Kidney tubule cell (primary cell): ENCODE measurements at places on chromosomes 7 and 10.

- DNase-seq, result peak; percentile 92
Observed at GRCh38 chr10:122265896-122266295, 5.2 kb upstream of the BTBD16 start.

DNA sequence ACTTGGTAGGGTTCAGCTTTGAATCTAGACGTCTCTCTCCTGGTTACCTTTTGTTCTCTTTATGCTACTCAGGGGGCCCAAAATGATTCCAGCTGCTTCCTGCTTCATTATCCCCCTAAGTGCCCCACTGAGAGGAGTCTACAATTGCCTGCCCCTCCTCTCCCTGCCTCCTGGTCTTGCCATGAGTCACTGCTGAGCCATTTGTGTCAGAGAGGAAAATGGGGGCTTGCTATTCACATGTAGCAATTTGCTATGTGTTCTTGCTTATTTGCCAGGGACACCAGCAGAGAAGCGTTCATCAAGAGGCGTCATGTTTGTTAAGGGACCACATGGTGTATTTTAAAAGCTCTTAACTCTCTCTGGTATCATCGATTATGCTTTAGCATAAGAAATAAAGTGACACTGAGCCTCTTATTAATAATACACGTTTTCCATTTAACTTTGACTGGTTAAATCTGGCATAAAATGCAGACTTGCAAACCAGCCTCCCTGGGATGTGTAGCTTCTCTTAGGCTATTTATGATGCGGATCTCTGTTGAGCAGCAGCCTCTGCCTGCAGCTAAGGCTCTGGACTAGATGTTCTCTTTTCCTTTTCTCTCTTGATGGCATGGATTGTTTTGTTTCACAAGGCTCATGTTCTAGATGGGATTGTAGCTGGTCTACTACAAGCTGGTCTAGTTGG is 239.3 kb downstream of the AUTS2 start:
- peak; percentile 3 for DNase-seq

DNA sequence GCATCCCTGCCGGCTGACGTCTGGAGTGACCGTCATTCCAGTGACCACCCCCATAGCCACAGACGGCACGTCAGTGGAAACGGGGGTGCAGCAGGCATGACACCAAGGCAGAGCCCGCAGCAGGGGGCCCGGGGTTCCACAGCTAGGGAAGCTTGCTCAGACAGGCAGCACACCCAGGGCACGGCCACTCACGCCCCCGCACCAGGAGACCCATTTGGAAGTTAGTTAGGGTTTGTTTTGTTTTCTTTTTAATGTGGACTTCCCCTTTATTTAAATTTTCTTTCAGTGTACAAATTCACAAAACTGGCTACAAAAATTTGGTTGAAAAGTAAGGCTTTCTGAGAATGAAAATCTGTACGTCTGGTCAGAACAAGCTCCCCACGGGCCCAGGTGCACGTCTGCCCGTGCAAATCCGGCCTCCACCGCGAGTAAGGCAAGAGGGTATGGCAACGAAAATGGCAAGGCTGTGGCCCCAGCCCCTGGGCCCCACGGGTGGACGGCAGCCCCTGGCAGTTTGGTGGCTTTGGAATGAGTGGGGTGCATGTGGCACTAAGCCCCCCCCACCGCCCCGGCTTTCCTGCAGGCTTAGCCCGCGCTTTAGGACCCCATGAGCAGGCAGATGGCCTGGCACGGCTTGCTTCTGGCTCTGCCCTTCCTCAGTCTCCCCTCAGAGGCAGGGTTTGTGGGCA is 124.2 kb downstream of the FAM53B start:
- DNase-seq, result no peak

GRCh38 chr10:60597513-60597912 is 180.8 kb upstream of the CDK1 start:
- no peak for DNase-seq

DNA sequence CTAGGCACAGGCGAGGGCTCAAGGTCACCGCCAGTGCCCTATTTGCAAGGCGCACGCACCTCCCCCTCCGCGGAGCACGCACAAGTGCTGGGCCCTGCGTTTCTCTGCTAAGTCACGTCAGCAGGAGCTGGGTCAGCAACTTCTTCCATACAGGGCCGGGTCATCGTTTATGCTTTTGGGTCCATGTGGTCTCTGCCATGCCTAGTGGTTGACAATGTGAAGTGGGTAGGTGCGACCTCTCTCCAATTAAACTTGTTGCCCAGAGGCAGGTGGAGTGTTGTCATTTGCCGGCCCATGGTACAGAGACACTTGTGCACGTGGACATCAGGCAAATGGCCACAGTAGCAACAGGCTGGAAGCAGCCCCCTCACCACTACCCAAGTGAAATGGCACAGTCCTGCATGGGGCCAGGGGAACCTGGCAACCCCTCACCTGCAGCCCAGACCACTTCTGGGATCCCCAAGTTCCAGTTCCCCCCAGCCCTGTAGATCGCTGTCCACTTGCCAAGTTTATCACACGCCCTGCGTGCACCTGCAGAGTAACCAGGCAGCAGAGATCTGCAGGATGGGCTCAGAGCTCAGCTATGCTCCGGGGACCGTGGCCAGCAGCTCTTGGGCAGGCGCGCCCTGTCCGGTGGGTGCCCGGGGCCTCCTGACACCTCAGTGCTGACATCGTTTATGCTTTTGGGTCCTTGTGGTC is 86.1 kb upstream of the PPP2R2D start:
- DNase-seq, result no peak

- DNase-seq, result no peak
Observed at GRCh38 chr10:87794285-87794684, 23.7 kb downstream of the ATAD1 start.

GRCh38 chr10:121403527-121403926 is 194.7 kb downstream of the FGFR2 start:
- no peak for DNase-seq

DNA sequence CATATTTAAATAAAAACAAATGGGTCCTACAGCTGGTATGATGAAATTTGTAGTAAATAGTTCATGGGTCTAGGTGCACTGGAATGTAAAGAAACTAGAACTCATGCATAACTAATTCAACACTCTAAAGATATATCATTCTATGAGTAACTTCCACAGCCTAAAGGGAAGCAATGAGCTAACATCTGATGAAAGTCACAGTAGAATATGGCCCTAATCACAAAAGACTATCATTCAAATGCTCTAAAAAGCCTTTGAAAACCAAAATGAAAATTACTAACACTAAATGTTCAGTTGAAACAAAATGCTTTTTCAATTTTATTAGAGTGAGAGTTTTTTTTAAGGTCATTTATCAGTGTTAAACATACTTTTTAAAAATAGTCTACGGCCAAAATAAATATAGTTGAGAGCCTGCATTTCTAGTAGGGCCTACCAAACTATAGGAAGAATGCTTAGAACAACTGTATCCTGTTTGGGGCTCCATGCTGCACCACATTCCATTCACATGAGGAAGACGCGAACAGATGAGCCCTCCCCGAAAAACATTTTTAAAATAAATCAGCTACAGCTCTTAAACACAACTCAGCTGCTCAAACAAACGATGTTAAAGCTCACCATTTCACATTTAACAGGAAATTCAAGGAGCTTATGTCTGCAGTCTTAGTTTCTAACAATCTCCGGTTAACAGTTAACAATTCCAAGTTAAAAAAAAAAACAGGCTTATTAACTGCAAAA is 134.5 kb downstream of the NRBF2 start:
- DNase-seq, result peak; percentile 85

- no peak for DNase-seq
Observed at GRCh38 chr7:116028787-116029186, 1.8 kb downstream of the TFEC start.

DNA sequence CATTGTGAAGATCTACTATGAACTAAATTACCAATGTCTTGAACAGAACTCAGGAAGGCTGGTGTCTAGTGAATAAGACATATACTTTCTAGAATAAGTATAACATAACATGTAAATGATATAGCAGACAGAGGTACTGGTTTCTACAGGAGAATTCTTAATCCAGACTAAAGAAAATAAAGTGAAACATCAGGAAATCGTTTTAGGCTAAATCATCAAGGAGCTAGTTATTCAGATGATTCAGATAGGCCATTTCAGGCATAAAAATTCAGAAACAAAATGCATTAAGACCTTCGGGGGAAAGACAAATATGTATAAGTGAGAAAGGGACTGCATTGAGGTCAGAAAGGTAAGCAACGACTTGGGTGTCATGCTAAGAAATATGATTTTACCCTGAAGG is 170.6 kb downstream of the LRRN3 start:
- DNase-seq, result no peak

GRCh38 chr7:90119178-90119971 is 34.9 kb upstream of the STEAP1 start:
- DNase-seq, result peak; percentile 38

GRCh38 chr10:112953174-112954159 is 3.4 kb downstream of the TCF7L2 start:
- DNase-seq, result peak; percentile 44

DNA sequence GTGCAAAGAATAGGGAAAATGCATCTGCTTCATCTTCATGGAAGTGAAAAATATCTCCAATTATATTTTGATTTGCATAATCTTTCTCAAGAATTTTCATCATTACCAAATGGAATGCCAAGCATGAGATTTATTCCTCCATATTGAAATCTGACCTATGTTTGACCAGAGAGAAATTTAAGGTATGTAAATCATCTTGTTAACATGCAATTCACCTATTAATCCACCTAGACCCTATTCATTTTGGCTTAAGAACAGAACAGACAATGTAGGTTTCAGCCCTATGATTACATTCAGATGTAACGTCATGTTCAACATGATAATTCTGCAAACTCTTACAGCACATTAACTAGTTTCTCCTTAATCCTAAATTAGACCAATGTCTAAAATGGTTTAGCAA is 30.8 kb upstream of the TMEM140 start:
- DNase-seq, result no peak

DNA sequence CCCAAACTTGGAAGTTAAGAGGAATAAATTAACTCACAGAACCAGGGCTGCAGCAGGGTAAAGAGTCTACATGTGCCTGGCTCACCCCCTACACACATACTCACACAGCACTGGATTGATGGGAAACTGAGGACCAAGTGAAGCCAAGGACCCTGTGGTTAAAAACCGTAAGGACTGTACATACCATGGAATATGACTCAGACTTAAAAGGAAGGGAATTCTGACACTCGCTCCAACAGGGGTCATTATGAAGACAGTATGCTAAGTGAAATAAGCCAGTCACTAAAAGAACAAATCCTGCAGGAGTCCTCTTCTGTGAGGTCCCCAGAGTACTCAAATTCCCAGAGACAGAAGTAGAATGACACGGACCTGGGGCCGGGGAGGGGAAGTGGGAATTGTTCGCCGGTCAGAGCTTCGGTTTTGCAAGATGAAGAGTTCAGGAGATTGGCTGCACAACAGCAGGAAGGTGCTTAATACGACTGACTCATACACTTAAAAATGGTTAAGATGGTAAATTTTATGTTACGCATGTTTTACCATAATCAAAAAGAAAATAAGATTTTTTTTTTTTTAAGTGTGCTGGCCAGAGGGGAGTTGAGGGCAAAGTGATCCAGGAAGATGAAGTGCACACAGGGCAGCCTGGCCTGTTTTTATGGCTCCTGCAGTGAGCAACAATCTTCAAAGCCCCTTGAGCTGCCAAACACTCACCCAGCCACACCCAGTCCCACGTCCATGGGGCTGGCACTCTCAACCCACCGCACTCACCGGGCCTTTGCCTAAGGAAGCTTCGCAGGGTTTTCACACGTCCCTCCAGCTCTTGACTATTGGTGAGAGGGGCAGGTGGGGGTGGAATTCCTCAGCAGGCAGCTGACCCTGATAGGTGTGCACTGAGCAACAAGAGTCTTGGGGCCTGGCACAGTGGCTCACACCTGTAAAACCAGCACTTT is 26.4 kb downstream of the DRGX start:
- DNase-seq, result no peak

GRCh38 chr7:27125986-27126394 is 4.6 kb downstream of the HOXA4 start:
- peak; percentile 57 for DNase-seq

DNA sequence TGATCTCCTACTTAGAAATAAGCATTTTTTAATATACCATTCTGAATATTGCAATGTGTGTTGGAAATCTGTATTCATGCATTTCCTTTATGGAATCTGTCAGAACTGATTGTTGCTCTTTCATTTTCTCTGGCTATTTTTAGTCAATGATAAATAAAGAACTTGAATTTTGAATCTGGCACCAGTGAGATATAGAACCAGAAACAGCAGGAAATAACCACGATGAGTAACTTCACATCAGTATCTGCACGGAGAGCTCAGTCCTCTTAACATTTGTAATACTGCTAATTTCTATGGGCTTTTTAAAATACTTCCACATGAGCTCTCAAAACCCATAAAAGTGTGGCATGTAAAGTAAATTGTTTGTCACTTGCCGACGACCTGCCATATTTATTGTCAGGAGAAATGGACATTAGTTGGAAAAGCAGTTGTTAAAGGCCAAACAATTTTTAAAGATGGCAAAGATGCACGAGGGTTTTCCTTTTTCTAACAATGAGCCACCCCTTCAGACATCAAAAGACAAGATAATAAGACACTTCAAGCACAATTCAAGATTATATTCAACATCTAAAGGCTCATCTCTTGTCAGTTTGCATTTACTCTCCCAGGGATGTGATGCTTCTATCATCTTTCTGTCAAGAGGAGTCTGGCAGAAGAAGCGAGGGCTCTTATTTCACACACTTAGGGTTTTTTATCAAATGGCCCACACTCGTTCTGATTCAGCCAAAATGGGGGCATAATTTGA is 118.3 kb downstream of the POU6F2 start:
- no peak for DNase-seq

- DNase-seq, result peak; percentile 39
Observed at GRCh38 chr7:109864230-109864629, 1226.7 kb upstream of the LRRN3 start.

DNA sequence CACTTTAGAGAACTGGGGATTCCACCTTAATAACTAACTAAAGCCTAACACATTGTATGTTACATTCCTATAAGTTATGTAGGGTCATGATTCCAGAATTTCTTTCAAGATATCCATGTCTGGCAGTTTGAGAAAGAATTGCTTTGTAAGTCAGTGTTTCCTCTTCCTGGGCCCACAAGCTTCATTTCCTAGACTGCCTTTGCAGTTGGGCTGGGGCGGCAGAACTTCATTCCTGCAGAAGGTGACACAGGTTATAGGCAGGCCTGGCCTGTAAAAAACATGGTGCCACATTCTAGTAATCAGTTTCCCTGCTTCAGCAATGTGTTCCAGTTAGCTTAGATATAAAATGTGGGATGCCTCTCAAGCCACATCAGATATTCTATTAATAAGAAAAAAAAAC is 184.2 kb upstream of the NOBOX start:
- DNase-seq, result no peak

- DNase-seq, result peak; percentile 19
Observed at GRCh38 chr10:133010095-133010842, 67.9 kb upstream of the CFAP46 start.

- DNase-seq, result peak; percentile 61
Observed at GRCh38 chr10:19958787-19959186, 142.6 kb downstream of the PLXDC2 start.

- no peak for DNase-seq
Observed at GRCh38 chr7:82705517-82706260, 262.1 kb upstream of the CACNA2D1 start.

DNA sequence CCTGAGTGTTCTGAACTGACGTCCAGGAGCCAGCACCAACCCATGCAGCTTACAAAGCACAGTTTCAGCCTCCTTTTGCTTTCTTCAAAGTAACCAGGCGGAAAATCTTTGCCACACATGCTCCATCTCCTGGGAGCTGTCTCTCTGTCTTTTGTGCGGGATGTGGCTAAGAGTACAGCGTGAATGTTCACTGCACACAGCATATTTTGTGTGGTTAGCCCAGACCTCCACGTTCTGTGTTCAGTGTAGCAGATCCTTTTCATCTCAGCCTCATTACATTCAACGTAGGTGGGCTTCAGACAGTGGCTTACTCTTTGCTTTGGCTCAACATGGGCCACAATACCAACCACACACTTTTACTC is 200.8 kb downstream of the TNS3 start:
- DNase-seq, result peak; percentile 40

- peak; percentile 23 for DNase-seq
Observed at GRCh38 chr7:45919993-45920459, 1.0 kb downstream of the IGFBP3 start.
